ENCODE measurements at places on chromosomes 16 and 17.

DNA sequence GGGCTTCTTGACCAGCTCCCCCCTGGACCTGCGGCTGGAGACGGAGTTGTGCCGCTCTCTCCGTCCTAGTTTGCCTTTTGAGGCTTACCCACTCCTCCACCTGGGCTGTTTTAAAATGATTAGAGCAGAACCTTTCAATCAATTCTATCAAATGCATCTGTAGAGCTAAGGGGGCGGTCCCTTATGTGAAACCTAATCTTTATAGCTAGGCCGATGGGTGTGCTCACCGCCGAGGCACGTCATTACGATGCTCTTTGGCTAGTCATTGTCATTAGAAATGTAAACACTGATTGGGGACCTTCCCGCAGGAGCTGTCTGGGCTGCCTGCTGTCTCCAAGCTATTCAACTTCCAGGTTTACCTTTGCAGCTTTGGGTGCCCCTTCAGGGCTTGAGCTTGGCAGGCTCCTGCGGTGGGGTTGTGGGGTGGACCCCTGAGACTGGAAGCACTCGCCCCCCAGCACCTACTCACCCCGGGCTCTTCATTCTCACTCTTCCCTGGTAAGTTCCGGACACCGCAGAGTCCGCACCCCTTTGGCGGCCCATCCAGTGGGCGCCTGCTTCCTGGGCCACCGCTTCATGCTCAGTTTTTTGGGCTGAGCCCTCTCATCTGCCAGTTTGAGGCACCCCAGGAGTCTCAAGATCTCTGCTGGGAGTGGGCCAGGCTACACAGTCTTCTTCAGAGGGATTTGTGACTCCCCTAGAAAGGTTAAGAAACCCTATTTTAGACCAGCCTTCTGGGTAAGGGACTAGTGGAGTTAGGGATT is 20.9 kb upstream of the IL17C start:
- no peak for DNase-seq

DNA sequence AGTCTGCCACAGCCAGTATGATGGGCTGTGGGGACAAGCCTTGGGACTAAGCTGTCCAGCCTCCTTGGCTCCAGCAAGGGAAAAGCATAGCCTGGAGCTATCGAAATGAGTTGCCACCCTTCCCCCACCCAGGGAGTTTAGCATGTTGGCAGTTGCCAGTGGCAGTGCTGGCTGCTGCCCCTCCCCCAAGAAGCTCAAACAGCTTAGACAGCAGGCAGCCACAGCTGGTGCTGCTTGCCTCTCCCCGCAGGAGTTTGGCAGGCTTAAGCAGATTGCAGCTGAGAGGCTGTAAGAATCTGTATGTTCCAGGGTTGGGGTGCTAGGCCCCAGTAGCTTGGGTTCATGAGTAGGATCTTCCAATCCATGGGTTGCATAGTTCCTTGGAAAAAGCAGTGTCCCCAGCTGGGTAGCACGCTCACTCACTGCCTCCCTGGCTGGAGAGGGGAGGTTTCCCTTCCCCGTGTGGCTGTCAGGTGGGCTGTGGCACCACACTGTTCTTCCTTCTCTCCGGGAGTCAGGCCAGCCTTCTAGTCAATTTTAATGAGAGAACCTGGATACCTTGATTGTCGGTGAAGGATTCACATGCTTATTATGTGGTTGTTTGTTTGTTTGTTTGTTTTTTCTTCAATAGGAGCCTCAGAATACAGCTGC is 506.1 kb downstream of the CDH11 start:
- peak; percentile 60 for DNase-seq

DNA sequence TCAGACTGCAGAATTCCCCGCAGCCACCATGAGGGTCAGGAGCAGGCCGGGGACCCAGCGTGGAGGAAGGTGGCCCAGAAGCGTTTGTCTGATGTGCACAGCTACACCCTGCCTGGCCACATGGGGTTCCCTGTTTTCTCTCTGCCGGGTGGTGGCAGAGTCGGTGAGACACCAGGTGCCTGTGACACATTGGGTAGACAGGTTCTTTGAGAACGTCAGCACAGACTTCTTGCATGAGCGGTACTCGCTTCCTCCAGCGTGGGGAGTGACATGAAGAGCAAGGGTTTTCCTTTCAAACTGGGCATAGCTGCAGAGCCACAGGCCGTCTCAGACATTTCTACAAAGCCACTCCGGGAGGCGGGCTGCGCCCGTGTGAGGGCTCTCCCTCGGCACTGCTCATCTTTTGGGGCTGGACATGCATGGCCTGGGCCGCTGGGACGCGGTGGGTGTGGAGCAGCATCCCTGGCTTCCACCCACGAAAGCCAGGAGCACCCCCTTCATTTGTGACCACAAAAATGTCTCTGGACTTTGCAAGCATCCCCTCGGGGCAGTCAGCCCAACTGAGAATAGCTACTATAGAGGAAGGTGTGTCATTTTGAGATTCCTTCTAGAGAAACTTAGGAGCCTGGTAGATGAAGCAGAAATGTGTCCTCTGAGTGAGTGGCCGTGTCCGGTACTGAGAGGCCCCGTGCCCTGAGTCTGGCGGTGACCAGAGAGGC is 26.0 kb downstream of the NME3 start:
- peak; percentile 79 for DNase-seq

GRCh38 chr17:65154770-65155589 is 17.8 kb downstream of the RGS9 start:
- DNase-seq: peak; percentile 25

DNA sequence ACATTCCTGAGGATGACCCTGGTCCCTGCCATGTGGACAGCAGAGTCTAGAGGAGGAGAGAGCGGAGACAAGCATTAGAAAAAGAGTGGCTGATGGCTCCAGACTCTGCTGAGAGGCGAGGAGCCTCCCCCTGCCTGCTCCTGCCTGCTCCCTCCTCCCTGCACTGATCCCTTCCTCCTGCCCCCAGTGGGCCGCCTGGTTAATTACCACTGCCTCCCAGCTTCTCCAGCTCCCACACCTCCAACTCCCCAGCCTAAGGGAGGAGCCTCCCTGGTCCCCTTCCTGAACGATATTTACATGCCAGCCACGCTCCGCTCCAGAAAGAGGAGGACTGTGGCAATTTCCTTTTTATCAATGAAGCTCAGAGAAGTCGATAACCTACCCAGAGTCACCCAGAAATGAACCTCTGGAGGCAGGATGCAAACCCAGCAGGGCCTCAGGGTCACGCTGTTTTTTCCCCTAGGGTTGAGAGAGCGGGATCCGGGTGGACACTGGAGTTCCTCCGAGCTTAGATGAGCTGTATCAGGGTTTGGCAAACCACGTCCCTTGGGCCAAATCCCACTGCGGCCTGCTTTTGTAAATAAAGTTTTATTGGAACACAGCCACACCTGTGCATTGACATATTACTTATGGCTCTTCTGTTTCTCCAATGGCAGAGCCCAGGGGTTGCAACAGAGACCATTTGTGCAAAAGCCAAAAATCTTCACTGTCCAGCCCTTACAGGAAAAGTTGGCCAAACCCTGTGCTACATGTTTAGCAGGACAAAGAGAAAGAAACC is 27.1 kb upstream of the JPH3 start:
- DNase-seq: no peak

DNA sequence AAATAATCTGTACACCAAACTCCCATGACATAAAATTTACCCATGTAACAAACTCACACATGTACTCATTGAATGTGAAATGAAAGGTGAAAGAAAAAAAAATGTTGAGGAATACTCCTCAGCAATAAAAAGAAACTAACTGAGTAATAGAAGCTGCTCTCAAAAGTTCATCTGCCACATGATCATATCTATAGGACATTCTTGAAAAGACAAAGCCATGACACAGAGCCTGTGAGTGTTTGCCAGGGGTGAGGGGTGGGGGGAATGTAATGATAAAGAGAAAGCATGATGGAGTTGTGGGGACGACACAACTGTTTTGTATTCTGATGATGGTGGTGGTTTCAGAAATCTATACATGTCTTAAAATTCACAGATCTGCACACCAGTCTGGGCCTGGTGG is 52.2 kb upstream of the TMC5 start:
- DNase-seq: no peak

DNA sequence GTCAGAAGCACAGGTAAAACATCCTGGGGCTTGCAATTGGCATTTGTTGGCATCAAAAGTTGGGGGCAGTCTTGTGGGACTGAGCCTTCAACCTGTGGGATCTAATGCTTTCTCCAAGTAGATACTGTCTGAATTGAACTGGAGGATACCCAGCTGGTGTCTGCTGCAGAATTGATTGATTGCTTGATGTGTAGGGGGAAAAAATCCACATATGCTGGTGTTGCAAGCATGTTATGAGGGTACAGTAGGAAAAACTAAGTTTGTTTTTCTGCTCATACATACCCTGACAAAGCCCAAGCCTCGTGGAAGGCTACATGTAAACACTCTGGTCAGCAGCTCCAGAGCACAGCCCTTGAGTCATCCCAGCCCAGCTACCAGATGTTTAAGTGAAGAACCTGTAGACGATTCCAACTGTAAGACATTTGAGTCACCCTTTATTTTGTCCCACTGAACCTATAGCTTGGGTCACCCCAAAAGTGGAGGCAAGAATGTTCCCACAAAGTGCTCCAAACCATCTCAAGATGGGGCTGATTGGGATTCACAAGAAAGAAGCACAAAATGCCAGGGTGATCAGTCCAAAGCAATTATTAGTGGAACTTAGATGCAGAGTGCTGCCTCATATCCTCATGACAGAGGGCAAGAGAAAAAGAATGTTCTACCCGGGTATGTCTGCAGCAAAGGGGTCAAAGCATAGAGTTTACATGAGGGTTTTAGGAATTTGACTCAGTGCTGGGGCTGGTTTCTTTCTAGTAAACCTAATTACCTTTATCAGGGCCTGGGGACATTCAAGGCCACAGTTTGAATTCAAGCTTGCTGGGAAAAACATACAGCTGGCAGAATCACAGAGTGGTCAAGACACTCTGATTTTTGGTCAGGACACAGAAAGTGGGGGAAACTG is 9.6 kb upstream of the APPBP2 start:
- DNase-seq: peak; percentile 65

- DNase-seq: no peak
Measured at GRCh38 chr16:35686595-35686994, 2227.2 kb downstream of the TP53TG3F start.

DNA sequence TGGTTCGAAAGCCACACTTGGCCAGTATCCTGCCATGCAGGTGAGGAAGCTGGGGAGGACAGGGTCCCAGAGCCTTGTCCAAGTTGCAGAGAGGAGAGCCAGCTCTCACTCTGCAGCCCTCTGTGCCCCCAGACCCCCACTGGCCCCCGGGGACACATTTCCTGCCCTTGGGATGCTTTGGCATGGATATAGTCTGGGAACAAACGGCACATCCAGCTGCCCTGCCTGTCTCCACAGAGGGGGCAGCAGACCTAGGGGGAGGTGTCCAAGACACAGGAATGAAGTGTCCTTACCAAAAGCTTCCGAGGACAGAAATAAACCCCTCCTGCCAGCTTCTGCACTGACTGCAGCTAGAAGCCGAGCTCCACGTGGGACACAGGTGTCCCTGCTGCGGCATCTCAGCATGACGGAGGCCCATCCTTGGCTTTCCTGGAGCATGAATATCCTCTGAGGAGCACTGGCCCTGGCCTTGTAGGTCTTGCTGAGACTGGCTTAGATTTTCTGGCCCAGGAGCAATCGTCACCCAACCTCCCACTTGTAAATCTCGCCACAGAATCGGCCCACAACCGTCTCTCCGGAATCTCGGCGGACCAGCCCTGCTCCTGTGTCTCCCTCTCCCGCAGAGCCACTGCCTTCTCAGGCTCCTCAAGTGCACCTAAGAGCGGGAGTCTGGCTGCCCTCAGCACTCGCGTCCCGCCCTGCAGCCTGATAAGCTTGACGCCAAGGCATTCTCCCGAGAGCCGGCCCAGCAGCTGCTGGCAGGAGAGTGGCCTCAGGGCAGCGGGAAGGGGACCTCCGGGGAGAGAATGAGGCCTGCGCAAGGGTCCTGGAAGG is 1.1 kb upstream of the CAPN15 start:
- peak; percentile 40 for DNase-seq

- no peak for DNase-seq
Measured at GRCh38 chr17:5943232-5943631, 126.9 kb upstream of the WSCD1 start.

GRCh38 chr16:28011971-28012445 is 51.5 kb downstream of the GSG1L start:
- DNase-seq: no peak

GRCh38 chr17:39753514-39754160 is 15.9 kb downstream of the GRB7 start:
- no peak for DNase-seq

- DNase-seq: no peak
Measured at GRCh38 chr16:85856079-85856478, 42.9 kb upstream of the IRF8 start.

DNA sequence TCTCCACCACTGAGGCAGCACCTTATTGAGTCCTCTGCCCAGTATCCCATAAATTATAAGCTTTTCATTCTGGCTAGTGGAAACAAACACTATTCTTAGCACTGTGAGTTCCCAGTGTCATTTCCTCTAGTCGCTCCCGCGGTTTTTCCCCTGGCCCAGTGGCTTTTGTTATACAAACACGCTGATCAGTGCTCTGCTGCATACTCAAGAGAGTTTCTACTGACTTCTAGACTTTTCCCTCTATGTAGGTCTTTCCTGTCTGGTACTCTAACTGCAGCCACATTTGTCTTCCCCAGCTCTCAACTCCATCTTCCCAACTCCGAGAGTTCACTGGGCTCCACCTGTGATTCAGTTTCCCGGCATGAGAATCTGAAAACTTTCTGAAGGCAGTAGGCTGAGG is 556.6 kb upstream of the SALL1 start:
- no peak for DNase-seq

DNA sequence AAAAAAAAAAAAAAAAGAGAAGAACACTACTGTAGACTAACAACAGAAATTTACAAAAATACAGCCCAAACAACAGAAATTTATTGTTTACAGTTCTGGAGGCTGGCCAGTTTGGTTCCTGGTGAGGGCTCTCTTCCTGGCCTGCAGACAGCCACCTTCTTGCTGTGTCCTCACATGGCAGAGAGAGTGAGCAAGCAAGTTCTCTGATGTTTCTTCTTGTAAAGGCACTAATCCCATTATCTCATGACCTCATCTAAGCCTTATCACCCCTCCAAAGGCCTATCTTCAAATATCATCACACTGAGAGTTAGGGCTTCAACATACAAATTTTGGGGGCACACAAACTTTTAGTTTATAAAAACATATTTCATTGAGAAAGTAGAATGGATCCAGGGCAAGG is 7.3 kb downstream of the ARSG start:
- DNase-seq: no peak

GRCh38 chr17:77580531-77581270 is 377.8 kb upstream of the TNRC6C start:
- DNase-seq: no peak

DNA sequence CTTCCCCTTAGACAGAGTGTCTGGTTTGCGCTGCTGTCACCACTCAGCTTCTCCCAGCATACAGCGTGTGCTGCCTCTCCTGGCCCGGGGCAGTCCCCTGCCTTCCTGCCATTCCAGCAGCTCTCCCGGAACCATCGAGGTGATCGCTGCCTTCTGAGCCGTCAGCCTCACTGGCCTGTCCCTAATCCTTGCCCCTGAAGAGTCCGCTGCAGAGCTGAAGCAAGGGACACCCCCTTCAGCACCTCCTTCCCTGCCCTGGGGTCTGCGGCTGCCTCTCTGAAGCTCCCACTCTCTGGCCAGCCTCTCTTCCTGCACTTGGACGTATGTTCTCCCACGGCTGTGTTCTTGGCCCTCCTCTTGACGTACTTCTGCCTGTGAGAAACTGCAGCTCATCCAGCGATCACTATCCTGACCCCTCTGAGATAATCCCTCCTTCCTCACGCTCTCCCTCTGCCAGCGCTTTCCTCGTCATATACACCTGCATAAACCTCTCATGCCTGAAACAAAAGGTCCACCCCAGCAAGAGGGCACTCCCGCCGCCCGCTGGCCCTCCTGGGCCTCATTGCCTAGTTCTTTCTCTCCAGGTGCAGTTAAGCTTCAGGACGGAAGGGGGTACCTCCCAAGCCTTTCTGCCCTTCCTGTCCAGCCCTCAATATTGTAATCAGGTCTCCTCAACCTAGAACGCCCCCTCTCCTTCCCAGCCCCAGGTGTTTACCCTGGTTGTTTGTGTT is 220.6 kb upstream of the CHMP6 start:
- DNase-seq: no peak
